ENCODE measurements at places on chromosomes 7 and 10.

GRCh38 chr7:130365511-130366441 lies 14.5 kb upstream of the CPA1 start:
- DNase-seq, result peak; percentile 60

DNA sequence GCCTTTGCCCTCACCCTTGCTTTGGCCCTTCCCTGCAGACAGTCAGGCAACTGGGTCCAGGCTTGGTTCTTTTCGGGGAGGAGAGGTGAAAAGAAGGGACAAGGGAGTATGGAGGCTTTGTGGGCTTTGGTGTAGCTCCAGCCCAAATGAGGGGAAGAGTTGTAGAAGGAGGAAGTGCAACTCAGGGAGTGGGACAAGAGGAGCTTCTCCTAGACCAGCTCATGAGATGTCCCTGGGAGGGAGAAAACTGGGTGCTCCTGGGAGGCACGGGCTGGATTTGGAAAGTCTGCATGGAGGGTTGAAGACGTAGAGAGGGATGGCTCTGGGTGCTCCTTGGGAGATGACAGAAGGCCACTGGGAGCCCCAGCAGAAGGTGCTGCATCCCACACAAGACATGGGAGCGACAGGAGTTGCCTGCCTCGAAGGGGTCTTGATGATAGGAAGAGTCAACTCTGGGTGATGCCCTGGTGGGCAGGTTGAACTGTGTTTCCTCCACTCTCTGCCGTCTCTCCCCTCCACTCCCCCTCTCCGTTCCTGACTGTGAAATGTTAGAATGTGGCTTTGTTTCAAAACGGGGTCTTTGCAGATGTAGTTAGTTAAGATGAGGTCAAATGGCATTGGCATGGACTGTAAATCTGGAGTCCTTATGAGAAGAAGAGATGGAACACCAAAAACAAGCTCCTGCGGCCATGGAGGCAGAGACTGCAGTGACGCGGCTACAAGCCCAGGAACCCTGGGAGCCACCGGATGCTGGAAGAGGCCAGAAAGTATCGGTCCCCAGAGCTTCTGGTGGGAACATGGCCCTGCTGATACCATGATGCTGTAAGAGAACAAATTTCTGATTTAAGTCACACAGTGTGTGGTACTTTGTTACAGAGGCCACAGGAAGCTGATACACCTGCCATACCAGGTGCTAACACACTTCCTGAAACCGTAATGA lies 298.5 kb downstream of the GLRX3 start:
- no peak for DNase-seq

- DNase-seq, result no peak
Measured at GRCh38 chr7:92753614-92754013, 82.8 kb downstream of the CDK6 start.

- no peak for DNase-seq
Measured at GRCh38 chr10:78176320-78177317, 143.0 kb downstream of the RPS24 start.

- DNase-seq, result no peak
Measured at GRCh38 chr7:30828591-30828990, 57.4 kb downstream of the MINDY4 start.

DNA sequence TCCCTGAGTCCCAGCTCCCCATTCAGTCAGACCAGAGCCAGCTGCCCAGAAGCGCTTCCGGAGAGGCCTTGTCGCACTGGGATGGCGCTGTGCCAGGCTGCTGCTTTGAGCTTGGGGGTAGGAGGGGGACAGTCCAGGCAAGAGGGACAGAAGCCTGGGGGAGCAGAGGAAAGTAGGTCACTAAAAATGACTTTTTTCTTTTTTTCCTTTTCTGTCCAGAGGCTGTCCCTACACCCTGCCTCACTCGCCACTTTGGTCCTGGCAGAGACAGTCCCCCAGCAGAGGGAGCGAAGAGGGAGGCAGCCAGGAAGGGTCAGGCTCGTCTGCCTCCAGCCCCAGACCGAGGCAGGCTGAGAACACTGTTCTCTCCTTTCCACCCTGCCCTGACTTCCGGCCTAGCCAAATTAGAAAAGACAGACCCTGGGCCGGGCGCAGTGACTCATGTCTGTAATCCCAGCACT lies 15.8 kb upstream of the TRIM8 start:
- DNase-seq, result no peak

- no peak for DNase-seq
Measured at GRCh38 chr10:121409466-121410104, 188.7 kb downstream of the FGFR2 start.

DNA sequence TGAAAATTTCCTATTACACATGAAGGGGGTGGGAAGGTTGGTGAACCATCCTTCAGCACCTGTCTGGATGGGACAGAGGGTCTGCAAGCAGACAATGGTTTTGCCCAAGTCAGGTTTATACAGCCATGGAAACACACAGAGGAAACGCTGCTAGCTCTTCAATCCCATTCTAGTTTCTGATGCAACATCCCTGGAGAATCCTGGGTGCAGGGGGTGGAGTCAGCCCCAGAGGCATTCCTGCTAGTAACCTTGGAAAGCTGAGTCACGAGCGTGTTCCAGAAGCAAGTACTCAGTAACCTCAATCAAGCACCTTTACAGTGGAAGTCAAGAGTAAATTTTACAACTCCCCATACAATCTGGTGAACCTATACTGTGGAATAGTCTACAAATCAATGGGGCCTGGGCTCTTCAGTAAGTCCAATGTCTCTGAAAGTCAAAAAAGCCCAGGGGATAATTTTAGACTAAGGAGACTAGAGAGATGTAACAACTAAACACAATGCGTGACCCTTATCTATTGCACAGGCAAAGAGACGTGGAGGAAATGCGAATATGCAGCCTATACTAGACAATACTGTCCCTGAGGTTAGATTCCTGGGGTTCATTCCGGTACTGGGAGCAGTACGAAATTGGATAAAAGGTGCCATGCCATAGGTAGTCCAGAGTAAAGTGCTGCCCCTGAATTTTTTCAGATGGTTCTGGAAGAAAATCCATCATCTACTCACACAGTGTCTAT lies 95.4 kb downstream of the ZRANB1 start:
- no peak for DNase-seq

DNA sequence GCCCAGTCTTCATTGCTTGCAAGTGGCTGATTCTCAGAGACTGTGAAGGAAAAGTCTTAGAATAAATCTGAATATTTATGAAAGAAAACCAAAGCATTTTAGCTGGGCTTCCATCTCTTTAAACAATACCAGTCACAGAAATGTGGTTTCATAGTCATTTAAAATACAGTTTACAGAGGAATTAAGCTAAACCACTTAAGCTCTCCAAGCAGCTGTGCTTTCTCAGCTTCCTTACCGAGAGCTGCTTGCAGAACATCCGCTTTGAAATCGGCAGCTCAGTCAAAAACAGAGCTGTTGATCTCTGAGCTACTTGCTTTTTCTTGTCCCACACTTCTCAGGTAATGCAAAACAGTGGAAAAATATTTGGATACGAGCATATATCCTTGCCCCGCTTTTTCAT lies 134.5 kb downstream of the DYNC1I1 start:
- DNase-seq, result no peak

DNA sequence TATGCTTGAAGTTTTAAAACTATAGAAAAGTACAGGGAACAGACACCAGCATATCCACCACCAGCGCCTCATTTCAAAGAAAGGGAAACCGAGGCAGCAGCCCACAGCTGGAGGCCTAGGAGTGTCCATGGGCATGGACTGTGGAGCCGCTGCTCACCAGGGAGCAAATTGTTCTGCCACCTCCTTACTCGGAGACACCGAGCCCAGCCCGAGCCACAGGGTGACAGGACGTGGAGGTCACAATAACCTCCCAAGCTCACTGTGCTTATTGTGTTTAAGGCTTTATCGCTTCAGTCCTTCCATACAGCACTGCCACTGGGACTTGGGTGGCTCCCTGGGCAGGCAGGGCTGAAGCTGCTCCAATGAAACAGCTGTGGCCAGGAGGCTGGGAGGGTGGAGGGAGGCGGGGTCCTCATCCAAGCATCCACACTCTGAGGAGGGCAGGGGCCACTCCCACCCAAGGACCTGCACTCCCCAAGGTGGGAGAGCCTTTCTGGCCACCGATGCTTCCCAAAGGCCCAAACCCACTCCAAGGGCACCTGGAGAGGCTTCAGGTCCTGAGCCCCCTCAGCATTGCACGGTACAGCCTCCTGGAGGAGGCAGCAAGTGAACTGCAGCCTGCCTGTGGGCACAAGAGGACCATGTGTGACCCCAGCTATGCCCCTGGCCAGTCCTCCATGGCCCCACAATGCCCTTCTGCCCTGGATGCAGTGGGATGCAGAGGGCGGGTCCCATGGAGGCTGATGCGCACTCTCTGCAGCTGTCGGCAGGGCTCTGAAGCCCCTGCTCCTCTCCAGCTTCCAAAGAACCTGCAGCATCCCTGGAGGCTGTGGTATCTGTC lies 38.7 kb upstream of the RET start:
- DNase-seq, result no peak

DNA sequence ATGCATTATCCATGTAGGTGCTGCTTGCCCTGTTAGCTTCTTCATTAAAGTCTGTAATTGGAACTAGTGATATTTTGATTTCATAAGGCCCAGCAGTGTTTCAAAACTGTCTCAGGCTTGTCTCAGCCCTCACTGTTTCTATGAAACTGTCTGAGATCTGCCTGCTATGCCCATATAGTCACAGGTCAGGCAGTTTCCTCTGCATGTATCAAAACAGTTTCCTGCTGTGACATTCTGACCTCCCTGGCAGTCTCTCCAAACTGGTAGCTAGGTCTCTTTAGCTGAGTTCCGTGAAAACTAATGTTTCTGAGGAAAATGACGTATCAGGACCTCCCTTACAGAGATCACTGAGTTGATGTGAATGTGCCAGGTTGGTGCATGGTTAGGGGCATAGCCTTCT lies 18.9 kb upstream of the SEMA3D start:
- no peak for DNase-seq

DNA sequence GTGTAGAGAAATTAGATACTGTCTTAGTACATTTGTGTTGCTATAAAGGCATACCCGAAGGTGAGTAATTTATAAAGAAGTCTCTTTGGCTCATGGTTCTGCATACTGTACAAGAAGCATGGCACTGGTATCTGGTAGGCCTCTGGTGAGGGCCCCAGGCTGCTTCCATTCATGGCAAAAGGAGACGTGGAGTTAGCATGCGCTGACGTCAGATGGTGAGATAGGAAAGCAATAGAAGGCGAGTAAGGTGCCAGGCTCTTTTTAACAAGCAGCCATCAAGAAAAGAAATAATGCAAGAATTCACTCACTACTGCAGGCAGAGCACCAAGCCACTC lies 38.1 kb downstream of the AKR1C8 start:
- no peak for DNase-seq

DNA sequence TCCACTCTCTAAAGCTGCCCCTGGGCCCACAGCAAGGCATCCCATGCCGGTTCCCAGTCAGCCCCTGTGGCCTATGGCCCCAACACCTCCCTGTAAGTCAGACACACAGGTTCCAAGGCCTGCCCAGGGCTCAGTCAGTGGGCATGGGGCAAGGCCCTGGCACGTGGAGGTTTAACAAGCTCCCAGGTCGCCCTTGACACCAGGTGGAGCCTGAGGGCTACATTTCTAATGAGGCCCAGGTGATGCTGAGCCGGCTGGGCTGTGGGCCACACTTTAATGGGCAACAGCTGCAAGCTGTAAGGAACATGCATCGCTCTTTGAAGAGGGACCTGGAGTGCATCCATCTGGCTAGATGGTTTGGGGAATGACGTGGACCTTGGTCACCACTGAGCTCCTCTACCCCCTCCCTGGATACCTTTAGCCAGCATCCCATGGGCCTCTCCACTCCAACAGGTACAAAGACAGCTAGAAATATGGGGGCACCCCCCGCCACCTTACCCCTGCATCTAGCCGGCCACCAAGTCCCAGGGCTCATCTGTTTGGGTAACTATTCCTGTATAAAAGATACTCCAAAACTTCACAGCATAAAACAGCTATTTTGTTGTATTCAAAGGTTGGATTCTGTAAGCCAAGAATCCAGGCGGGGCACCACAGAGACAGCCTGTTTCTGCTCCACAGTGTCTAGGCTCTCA lies 122.5 kb downstream of the OAT start:
- no peak for DNase-seq

DNA sequence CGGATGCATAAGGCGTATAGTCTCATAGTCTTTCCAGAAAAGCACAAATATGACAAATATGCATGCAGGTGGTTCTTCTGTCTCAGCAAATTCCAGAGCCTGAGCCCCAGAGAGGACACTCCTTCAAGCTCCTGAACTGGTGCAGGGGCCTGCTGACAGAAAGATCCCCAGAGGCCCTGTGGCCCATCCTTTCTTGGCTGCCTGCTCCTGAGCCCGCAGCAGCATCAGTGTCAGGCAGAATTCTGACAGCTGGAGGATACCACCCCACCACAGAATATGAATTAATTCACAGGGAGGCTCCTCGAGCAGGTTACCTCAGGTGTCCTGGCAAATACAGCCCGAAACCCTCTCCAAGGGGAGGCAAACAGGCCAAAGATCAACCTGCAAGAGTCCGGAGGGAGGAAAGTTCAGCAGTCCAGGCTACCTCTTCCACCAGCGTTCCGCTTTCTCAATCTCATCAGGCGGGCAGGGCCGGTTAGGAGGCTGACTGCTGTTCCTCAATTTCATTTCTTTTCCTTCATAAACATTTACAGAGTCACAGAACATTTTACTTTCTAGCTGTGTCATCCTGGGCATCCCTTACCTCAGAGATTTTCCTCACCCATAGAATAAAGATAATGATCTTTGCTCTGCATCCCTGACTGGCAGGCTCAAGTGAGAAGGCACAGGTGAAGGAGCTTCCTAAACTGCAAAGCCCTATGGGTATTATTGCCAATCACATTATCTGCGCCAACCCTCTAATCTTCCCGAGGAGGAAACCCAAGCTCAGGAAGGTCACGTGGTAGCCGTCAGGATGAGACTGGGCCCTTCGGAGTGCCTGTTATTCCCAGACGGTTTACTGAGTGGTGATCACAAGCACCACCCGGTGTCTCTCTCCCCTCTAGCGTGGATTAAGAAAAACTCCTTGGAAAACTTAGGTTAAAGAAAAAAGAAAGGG lies 1.4 kb downstream of the DNAJB12 start:
- DNase-seq, result no peak

DNA sequence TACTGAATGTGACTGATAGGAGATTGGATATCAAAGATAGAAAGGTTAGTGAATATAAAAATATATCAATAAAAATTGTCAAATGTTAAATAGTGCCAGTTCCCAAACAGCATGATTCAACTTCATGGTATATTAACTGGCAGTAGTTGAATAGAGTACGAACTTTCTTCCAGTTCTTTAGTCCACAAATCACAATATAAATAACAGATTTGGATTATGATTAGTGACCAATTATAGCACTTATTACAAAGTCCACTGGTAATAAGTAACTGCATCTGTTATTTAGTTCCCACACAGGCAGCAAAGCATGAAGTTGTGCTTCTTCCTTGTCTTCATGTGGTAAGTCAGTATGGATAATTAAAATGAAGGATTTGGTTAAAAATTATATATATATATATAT lies 243.0 kb upstream of the VWC2 start:
- DNase-seq, result no peak

GRCh38 chr10:114631666-114632417 lies 26.2 kb downstream of the ABLIM1 start:
- DNase-seq, result no peak

Data from left renal pelvis (tissue), 4 donors.